ENCODE measurements at places on chromosomes 7 and 10.

DNA sequence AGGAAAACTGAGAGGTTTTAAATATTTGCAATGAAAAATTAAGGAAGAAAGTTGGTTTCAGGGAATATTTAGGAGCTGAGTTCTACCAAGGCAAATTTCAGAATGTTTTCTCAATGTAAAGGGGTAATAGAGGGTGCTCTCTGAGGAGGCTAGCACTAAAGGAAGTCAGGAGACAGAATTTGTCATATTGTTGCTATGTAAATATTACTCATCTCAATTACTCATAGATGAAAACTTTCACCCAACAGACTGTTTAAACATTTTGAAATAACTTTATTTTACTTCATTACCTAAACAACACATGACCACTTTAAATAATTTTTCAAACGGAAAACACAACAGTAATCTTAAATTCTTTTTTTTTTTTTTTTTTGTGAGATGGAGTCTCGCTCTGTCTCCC, 274.8 kb upstream of the NRG3 start:
- no peak for DNase-seq

DNA sequence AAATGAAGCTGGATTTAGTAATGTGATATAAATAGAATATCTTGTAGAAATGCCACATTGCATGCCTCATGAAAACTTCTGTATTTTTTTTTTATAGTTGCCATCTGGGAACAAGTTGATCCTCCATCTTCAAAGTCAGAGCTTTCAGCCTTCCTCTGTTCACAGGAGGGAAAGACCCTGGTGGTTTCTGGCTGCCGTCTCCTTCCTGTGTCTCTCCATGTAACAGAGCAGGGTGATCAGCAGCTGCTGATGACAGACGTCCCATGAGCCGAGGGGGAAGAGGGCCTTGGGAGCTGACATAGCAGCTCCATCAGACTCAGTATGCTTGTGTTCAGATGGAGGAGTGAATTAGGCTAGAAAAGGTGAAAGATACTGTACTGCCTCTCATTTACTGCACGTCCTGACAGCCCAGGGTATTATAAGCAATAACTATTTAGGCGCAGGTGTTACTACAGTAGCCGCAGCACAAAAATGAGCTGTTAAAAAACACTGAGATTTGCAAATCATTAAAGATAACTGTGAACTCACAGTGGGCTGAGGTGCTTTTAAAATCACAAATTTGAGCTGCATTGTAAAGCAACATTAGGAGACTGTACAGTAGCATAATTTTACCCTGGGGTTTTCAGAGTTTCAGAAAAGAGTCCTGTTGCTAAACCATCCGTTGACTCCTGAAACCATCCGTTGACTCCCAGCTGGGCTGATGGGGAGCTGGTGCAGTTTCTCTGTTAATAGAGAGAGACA, 103.3 kb downstream of the CFAP58 start:
- no peak for DNase-seq

- no peak for DNase-seq
These were observed 86.0 kb upstream of the STRIP2 start for GRCh38 chr7:129348023-129348740.

DNA sequence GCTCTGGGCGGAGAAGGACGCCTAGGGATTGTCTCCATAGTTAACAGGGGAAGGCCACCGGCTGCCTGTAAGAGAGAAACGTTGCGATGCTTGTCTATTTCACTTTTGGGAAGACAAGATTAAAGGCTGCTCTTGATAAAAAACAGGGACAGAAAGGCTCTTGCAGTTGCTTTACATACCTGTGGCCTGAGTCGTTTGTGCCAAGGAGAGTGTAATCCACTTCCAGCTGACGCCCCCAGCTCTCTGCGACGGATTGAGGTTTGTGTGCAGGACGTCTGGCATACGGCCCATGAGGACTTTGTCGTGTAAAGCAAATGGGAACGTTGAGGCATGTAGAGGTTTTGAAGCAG, 1.1 kb downstream of the MAP3K8 start:
- DNase-seq = no peak

DNA sequence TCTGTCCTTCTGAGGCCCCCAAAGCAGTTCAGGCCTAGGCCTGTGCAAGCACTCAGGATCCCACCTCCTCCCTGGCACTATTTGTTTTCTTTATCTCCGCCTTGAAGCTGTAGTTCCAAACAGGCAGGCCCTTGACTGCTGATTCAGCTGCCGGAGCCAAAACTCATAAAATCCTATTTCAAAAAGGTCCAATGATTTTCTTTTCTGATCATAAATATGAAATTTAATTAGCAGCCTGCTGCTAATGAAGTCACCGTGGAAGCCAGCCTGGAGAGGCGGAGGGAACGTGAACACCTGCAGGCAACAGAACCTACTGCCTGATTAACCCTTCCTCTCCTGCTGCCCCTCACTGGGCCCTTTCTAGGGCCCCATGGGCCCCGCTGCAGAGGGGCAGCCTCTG, 60.1 kb downstream of the CARD11 start:
- DNase-seq = no peak

DNA sequence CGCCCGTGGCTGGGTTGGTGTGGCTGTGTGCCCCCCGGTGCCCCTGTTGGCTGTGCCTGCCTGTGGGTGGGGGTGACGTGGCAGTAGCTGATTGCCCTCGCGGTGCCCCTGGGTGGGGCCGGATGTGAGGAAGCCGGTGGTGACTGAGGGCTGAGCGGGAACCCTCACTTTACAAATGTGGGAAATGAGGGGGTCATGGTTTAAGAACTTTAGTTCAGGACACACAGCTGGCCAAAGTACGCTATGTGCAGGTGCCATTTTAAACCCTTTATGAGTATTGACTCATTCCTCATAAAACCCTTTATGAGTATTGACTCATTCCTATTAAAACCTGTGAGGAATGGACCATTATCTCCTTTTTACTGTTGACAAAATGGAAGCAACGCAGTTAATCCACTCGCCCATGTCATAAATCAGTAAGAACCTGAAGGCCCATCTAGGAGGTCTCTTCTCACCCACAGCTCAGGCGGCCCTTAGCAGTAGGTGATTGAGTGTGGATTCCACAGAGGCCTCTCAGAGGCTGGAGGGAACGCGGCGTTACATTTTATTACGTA, 290.1 kb upstream of the COBL start:
- no peak for DNase-seq

Data from posterior cingulate gyrus (tissue), 11 donors.